ENCODE measurements at places on chromosomes 2 and 18.

- DNase-seq = no peak
These were observed 17.4 kb upstream of the KCMF1 start for GRCh38 chr2:84953535-84953934.

GRCh38 chr2:59888015-59888414 is 665.4 kb downstream of the BCL11A start:
- no peak for DNase-seq

GRCh38 chr2:42054714-42055430 is 7.1 kb downstream of the PKDCC start:
- DNase-seq = no peak

- DNase-seq = no peak
These were observed 140.0 kb downstream of the ZEB2 start for GRCh38 chr2:144379851-144380311.

GRCh38 chr2:101265893-101266499 is 13.3 kb downstream of the CNOT11 start:
- DNase-seq = no peak

GRCh38 chr2:197626965-197627625 is 48.3 kb downstream of the RFTN2 start:
- no peak for DNase-seq

Data from fibroblast of skin of left quadriceps (primary cell).